ENCODE measurements at places on chromosomes 1 and 21.

GRCh38 chr1:38060498-38060897 lies 13.9 kb upstream of the POU3F1 start:
- H3K4me3 ChIP-seq = no peak overlapping the region
- no peaks in the 10 kb centered on the region for H3K36me3 ChIP-seq
- peaks cover 29% of the 10 kb centered on the region for H3K27me3 ChIP-seq
- no peak for DNase-seq
- no peak overlapping the region for H3K27ac ChIP-seq
- H3K4me1 ChIP-seq = no peaks in the 10 kb centered on the region

- H3K4me1 ChIP-seq = no peaks in the 10 kb centered on the region
- no peak overlapping the region for H3K4me3 ChIP-seq
- H3K36me3 ChIP-seq = no peaks in the 10 kb centered on the region
- DNase-seq = no peak
- H3K27me3 ChIP-seq = peaks cover 18% of the 10 kb centered on the region
- no peak overlapping the region for H3K27ac ChIP-seq
Observed at GRCh38 chr1:226495716-226496115, 52.8 kb upstream of the STUM start.

- no peak for DNase-seq
Observed at GRCh38 chr1:3778590-3779264, 6.2 kb downstream of the SMIM1 start.

GRCh38 chr1:186605762-186606350 lies 74.4 kb downstream of the PTGS2 start:
- H3K36me3 ChIP-seq = peaks cover 2% of the 10 kb centered on the region
- DNase-seq = no peak
- peaks cover 31% of the 10 kb centered on the region for H3K27me3 ChIP-seq
- no peak overlapping the region for H3K4me3 ChIP-seq
- H3K27ac ChIP-seq = no peak overlapping the region

- H3K4me3 ChIP-seq = no peak overlapping the region
- peaks cover 2% of the 10 kb centered on the region for H3K36me3 ChIP-seq
- H3K27me3 ChIP-seq = peaks cover 13% of the 10 kb centered on the region
- H3K27ac ChIP-seq = no peak overlapping the region
- no peak for DNase-seq
- H3K4me1 ChIP-seq = peaks cover 15% of the 10 kb centered on the region
Observed at GRCh38 chr1:114114185-114115094, 39.2 kb downstream of the SYT6 start.

DNA sequence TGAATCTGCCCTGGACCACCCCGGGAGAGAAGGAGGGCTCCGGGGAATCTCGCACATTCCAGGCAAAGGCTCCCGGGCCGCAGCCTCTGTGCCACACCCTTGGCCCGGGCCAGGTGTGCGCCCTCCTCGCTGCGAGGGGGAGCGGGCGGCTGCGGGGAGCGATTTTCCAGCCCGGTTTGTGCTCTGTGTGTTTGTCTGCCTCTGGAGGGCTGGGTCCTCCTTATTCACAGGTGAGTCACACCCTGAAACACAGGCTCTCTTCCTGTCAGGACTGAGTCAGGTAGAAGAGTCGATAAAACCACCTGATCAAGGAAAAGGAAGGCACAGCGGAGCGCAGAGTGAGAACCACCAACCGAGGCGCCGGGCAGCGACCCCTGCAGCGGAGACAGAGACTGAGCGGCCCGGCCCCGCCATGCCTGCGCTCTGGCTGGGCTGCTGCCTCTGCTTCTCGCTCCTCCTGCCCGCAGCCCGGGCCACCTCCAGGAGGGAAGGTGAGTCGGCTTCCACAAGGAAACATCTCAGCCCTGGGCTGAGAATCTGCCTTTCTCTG lies at the start of gene LAMC2:
TSS of gene LAMC2 (plus strand) at position 324 of the 550 bp plus-strand sequence. CDS start at position 413, 89 bp downstream.
- H3K4me3 ChIP-seq = no peak within 1 kb of the TSS
- no peak for DNase-seq
- H3K4me1 ChIP-seq = no peaks in the 10 kb centered on the region

Data from T-helper 17 cell (primary cell).